DMS79 (cell line): ENCODE measurements at places on chromosomes 4 and X.

DNA sequence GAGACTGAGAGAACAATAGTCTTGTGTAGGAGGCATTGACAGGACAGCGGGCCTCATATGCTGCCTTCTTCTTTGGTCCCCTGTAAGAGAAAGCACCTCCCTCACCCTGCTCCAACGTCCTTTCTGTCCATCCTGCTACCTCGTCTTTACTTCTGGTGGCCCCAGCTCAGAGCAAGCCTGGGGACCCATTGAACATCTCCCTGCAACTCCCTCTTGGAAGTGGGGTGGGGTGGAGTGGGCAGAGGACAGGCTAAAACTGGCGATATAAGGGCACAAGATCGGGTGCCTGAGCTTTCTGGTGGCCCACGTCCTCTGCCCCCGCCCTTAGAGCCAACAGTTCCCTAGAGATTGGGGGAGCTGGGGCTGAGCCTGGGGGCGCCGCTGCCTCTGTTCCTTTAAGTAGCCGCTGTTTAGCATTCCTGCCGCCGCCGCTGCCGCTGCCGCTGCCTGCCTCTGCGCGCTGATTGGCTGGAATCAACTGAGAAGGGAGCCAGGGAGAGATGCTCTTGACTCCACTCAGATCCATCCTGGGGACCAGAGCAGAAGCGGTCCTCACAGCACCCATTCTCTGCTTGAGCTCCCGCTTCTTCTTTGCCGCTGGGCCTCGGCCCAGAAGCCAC is at the start of gene DLG3:
DLG3 (plus strand) TSS at position 510 of the 620 bp plus-strand sequence. CDS start 367 bp downstream, outside the sequence.
- DNase-seq = peak; percentile 6

DNA sequence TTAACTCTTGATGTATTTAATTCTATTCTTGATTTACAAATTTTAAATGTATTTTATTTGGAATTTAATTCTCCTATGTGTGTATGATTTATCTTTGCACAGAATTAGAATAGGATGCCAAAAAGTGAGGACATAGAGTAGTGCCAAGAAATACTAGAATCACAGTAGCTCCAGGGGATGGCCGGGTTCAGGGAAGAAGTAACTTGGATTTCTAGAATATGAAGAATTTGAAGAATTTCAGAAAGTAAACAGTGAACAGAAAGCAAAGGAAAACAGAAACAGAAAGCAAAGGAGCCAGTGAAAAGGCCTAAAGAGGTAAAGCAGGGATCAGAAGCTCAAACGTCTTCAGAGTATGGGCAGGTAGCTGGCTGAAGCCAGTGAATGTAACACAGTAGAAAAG is 1187.6 kb downstream of the RPA4 start:
- DNase-seq = no peak

DNA sequence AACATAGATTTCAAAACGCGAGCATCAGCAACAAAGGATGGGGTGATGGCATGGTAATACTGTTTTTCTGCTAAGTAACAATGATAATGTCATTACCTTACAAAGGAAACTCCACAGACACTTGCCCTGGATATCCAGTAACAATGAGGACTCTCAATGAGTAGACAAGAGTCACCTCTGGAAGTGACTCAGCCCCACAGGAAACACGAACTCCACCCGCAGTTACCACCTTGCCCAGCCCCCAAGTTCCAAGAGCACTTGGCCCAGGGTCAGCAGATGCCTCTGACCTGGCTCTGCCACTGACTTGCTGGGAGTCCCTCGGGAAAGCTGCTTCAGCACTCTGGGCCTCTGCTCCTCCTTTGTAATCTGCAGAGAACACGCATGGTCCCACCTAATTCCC is 110.3 kb upstream of the MAP3K15 start:
- no peak for DNase-seq

DNA sequence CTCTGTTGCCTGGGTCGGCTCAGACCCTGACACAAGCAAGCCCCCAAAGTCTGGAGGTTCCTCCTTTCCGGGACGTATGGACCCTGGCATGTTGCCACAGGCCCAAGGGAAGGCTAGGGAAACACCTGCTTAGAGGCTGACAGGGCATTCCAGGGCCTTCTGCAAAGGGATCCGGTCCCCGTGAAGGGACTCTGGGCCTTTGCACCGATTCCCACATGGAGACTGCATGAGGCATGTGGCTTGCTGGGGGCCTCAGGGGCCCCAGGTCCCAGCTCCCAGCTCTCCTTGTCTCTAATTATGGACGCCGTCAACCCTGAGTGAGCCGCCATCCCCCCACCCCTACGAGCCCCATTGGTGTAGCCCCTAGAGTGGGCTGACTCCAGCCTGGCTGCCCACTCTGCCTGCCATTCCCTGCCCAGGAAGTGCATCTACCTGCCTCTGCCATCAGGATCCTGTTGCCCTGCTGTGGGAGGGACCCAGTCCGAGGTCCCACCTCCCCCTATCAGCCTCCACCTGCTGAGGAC is 4.2 kb upstream of the RGS12 start:
- no peak for DNase-seq

DNA sequence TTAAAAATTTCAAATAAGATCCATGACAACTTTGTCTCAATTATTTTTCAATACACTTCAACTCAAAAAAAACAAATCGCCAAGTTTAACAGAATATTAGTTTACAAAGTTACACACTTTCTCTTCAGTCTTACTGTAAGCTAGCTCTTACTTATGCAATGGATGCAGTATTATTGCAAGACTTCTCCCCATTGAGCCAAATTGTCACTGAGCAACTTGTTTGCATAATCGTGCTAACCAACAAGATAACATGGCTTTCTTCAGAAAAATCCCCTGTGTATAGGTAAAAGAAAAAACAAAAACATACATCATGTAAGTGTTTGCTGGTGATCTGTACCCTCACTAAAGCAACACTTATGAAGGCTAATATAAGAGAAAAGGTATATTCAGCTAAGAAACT is 18.9 kb downstream of the DNAJB14 start:
- DNase-seq = no peak

DNA sequence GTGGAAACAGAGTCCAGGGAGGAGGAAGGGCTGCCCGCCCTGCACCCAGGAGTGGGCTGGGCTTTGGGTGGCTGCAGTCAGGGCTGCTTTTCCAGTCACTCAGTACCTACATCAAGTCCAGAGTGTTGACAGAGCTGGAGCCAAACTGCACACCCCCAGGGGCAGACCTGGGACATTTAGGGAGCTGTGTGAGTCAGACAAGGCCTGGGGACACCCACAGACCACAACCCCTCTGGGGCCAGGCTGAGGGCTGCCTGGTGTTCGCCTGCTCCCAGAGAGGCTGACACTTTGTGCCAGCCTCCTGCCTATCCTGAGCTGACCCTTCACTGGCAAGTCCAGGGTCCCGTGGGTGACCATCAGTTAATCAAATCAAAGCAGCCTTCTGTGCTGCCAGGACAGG is 240.0 kb downstream of the BCOR start:
- DNase-seq = no peak

DNA sequence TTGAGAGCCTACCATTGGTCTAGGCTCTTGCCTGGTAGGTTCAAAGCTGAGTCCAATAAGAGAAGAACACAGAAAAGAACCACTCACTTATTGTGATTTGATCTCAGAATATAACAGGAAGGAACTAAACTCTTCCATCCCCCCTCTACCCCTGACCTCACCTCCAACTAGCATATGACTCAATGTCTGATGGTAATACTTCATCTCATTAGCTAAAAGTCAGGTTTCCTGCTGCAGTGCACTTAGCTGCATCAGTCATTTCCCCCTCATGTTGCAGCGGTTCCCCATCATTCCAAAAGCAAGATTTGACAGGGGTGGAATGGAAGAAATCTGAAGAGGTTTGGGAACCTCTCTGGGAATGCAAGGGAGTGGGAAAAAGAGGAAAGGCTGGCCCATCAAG is 289.5 kb downstream of the SMARCA1 start:
- DNase-seq = no peak

DNA sequence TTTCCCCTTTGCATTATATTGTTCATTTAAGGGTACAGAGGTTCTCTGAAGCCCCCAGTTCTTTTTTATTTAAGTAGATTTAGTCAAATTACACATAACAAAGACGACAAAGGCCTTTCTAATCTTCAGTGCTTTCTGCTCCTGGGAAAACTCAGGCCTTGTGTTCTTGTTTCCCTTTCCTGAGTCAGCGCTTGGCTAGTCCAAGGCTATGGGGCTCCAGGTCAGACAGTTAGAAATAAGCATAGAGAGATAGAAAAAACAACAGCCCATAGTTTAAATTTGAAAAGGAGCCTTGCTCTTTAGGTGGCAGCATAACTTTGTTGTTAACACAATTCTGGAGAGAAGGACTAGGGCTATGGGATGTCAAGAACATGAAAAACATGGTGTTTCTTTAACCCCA is 97.3 kb downstream of the PPP1R2C start:
- DNase-seq = no peak

DNA sequence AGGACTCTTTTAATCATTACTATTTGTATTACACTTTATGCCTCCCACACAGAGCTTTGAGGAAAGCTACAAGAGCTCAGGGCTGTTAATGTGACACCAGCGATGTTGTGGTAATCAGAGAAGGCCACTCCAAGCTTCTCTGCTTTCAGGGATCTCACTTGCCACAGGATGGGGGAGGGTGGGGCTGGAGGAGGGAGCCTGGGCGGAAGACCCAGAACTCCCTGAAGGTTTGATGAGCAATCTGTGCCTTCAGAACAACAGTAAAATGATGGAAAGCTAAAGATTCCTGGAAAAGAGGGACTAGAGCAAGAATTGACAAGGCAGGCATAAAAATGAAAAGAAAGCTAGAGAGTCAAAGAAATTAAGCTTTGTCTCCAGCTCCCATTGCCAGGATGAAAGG is 75.6 kb downstream of the MAML3 start:
- peak; percentile 27 for DNase-seq

GRCh38 chrX:68897118-68897945 is 68.5 kb downstream of the EFNB1 start:
- DNase-seq = no peak

DNA sequence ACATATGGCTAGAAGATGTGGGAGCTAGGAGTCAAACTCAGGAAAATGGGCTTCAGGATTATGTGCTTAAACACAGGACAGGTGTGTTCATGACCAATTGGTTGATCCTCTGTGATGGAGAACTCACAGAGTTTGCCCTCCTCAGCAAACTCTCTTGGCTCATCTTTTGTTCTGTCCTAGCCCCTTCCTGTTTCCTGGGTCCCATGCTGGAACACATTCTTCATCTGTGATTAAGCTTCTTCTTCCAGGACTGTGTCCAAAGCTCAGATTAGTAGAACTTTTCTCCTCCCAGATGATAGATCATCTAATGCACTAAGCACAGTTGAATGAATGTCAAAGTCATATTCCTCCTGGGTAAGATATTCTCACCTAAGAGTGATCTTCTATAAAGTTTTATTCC is 38.8 kb upstream of the TCEANC start:
- no peak for DNase-seq

- DNase-seq = no peak
Measured at GRCh38 chr4:108168160-108168670, 517 bp downstream of the LEF1 start.

- no peak for DNase-seq
Measured at GRCh38 chr4:102608190-102608589, 107.0 kb downstream of the NFKB1 start.

DNA sequence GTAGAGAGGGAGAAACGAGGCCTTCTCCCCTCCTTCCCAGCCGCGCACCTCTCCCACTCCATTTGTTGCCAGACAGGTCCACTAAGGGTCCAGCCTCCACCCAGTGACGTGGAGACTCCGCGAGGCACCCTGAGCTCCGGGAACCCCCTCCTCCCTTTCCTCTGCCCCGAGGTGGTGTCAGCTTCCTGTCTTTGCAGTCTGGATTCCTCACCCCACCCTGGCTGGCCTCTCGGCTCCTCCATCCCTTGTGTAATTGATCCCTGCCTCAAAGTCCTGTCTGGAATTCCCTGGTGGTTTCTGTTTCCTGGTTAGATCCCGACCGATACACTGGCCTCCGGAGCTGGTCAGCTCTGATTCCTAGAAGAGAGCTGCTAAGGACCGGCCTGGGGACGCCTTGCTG is 105.9 kb upstream of the SCOC start:
- DNase-seq = no peak

DNA sequence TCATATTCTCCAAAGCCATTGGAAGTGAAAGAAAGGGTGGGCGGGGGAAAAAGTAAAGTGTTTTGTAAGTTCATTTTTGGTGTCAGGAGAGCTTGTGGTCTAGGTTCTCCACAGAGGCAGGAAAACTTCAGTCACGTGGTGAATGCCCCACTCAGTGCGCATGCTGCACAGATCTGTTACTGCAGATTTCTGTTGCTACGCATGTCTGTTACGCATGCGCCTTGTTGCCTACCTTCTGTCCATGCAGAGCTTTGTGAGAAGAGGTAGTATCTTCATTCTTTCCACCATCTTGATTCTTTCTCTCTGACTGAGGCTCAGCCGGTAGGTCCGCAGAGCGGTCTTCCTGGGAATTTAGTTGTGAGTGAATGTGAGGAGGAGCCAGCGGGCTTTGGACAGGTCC is 15.1 kb upstream of the PAGE3 start:
- no peak for DNase-seq

DNA sequence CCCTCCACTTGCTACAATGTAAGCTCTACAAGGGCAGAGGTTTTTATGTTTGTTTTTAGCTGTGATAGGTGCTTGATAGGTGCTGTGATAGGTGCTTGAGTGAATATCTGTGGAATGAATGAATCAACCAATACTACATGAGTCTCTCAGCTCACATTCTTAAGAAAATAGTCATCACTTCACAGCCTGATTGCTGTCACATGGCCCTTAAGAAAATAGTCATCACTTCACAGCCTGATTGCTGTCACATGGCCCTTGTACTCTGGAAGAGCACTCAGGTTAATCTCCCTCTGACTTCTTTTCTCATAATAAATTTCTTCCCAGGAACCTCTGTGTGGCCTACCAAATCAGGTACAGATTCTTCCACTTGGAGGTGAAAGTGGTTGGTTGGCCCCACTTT is 335.2 kb downstream of the TENM3 start:
- DNase-seq = peak; percentile 4
